ENCODE measurements at places on chromosomes 11 and 22.

DNA sequence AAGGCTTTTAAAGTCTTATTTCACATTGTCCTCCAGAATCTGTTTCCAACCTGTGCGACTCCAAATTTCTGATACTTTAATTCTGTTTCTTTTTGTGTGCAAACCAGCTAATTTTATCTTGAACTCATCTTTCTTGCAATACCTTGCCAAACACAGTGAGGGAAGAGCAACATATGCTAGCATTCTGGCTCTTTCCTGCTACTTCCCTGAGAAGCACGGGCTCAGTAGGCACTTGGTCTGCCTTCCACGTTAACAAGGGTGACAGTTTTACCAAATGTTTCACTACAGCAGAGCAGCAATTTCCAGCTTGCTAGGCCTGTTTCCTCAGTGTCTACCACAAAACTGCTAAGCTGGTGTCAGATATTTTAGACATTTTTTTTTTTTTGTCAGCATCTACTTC is 405.8 kb downstream of the NTM start:
- no peak for DNase-seq

DNA sequence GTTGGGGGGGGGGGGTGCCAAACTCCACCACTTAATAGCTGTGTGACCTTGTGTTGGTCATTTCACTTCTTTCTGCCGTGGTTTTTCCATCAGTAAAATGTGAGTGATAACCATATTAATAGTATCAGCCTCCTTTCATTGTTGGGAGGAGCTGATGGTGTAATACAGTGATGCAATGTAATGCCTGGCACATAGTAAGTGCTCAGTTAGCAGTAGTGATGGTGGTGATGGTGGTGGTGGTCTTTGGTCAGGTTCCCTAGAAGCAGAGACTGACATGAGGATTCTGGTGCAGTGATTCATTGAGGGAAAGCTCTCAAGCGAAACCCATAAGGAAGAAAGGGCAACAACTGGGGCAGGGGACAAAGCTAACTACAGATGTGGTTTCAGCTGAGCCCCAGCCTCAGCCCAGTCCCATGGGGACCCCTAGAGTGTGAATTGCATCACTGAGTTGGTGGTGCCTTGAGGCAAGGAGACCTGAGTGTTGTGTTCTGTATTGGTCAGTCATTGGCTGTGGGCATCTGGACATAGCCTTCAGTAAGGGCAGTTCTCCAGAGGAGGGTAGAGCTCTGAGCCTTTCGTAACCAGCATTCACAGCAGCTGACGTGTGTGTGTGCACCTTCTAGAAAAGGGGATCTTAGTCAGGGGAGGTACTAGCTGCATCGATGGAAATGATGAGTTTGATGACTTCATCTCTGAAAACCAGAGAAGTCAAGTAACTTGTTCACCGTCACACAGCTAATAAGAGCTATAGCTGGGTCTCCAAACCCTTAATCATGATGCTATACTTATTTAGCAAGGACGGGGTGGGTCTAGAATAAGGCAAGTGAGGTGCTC is 93.6 kb upstream of the CRYBB3 start:
- no peak for DNase-seq

- no peak for DNase-seq
Observed at GRCh38 chr11:27532652-27533325, 26.2 kb upstream of the LIN7C start.

DNA sequence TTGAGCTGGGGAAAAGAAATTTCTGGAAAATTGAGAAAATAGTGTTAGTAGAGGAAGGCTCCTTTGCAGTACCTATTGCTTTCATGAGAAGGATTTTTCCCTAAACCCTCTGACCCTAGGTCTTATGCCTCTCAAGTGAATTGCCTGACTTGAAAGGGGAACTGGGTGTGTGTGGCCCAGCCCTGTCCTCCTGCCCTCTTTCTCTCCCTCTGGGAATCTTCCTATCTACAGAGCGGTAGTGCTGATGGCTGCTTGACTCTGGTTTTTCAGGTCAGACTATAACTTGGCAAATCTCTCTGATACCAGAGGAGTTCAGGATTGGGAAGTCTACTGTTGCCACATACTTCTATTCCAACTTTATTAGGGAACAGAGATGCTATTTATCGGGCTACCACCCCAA is 19.2 kb downstream of the CAVIN3 start:
- DNase-seq = no peak

- no peak for DNase-seq
Observed at GRCh38 chr22:28736301-28737155, 5.1 kb downstream of the CHEK2 start.

- no peak for DNase-seq
Observed at GRCh38 chr11:46902694-46903093, 15.7 kb downstream of the LRP4 start.

GRCh38 chr11:116782728-116783127 is 5.1 kb downstream of the ZPR1 start:
- no peak for DNase-seq

GRCh38 chr11:8098361-8098760 is 17.4 kb downstream of the TUB start:
- DNase-seq = no peak

GRCh38 chr11:118027694-118028093 is 41.5 kb downstream of the IL10RA start:
- DNase-seq = no peak

GRCh38 chr11:75560644-75561043 is 1.4 kb upstream of the SERPINH1 start:
- DNase-seq = no peak

- DNase-seq = no peak
Observed at GRCh38 chr22:43625242-43625641, 186.9 kb downstream of the EFCAB6 start.

DNA sequence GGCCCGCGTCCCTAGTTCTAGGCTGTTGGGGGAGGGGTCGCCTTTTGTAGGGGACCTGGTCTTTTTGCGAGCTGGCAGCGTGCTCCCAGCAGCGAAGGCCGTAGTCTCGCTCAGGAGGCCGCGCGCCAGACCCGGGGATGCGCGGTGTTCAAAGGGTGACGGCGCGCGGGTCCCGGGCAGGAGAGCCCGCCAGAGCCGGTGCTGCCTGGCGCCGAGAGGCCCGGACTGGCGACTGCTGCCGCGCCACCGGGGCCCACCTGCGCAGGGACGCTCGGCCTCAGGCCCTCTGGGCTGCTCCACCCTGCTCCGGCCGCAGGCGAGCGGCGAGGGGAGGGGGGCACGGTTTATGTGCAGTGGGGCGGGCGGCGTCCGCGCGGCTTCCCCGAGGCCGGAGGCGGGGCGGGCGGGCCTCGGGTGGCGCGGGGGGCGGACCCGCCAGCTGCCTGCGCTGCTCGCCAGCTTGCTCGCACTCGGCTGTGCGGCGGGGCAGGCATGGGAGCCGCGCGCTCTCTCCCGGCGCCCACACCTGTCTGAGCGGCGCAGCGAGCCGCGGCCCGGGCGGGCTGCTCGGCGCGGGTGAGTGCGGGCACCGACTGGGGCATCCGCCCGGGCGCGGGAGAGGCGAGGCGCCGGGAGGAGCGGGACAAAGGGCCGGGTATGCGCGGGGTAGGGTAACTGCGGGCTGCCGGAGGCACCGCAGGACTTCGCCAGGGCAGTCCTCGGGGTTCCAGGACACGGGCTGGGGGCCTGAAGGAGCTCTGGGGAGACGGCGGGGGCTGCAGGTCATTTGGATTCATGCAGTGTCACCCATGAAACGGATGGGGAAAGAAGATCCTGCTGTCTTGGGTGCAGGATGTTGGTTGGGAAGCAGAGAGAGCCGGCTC is at the start of gene PRSS23:
PRSS23 (plus strand) TSS at position 467 of the 884 bp plus-strand sequence. CDS start 7,102 bp downstream, outside the sequence.
- DNase-seq = peak; percentile 37

Measured in C1 segment of cervical spinal cord (tissue), 14 donors.